ENCODE measurements at places on chromosomes 6 and 20.

DNA sequence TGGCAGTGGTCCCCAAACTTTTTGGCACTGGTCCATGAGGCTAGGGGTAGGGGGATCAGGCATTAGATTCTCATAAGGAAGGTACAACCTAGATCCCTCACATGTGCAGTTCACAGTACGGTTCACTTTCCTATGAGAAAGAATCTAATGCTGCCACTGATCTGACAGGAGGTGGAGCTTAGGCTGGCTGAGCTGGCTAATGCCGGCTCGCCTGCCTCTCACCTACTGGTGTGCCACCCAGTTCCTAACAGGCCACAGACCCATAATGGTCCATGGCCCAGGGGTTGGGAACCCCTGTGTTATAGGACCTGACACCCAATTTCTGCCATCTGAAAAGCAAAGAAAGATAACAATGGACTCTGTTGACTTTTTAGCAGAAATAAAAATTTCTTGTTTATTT lies 199.6 kb downstream of the GMPR start:
- DNase-seq, result no peak

- DNase-seq, result peak; percentile 68
Observed at GRCh38 chr20:10674684-10675449, 1.1 kb upstream of the JAG1 start.

DNA sequence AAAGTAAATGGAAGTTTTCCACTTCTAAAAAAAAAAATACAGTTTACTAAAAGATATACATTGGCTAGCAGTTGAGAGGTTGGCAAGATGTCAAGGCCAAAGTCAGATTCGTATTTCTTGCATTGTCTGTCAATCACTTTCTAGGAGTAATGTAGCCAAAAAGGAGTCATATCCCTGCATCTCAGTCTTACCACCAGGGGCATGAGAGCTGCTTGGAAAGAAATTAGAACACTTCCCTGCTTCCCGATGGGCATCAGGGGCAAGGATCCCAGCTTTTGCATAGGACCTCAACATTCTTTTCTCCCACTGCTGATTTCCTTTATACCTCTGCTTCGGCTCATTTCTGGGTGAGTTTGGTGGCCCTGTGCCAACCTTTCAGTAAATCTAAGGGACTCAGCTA lies 581.0 kb upstream of the MAP3K7 start:
- DNase-seq, result no peak

- peak; percentile 55 for DNase-seq
Observed at GRCh38 chr6:139364302-139364981, 10.0 kb downstream of the CITED2 start.

- no peak for DNase-seq
Observed at GRCh38 chr6:18265787-18266522, 1.6 kb upstream of the DEK start.

GRCh38 chr20:53210931-53211330 lies 238.8 kb downstream of the TSHZ2 start:
- DNase-seq, result no peak

DNA sequence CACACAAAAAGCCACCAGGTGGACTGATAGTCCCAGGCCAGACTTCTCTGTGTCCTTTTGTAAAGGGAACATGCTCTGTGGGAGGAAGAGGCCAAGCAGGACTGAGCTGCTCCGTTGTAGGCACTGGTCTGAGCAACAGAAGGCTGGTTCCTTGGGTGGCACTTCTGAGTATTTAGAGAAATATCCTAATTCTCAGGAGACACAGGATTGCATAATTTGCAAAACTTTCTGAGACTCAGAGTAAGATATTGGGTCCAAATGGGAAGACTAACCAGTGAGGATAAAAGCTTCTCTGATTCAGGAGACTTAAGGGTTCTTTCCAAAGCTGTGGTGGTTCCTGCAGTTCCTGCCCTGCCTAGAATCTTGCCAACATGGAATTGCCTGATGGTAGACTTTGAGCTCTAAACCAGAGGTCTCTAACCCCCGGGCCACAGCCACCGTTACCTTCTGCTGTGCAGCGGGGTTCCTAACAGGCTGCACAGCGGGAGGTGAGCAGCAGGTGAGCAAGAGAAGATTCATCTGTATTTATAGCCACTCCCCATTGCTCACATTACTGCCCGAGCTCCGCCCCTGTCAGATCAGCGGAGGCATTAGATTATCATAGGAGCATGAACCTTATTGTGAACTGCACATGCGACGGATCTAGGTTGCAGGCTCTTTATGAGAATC lies 107.0 kb downstream of the OLIG3 start:
- DNase-seq, result peak; percentile 21

DNA sequence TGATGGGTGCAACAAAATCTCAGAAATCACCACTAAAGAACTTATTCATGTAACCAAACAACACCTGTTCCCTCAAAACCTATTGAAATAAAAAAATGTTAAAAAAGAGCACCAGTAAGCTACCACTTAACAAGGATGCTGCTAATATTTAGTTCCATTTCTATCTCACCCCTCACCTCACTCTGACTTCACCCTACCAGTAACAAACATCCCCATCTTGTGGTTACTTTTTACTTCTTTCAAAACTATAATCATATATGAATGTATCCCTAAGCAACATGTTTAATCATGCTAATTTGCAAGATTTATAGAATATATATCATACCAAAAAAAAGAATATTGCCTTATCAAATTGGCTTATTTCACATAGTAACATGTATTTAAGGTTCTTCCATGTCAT lies 27.4 kb upstream of the SLC24A3 start:
- no peak for DNase-seq

DNA sequence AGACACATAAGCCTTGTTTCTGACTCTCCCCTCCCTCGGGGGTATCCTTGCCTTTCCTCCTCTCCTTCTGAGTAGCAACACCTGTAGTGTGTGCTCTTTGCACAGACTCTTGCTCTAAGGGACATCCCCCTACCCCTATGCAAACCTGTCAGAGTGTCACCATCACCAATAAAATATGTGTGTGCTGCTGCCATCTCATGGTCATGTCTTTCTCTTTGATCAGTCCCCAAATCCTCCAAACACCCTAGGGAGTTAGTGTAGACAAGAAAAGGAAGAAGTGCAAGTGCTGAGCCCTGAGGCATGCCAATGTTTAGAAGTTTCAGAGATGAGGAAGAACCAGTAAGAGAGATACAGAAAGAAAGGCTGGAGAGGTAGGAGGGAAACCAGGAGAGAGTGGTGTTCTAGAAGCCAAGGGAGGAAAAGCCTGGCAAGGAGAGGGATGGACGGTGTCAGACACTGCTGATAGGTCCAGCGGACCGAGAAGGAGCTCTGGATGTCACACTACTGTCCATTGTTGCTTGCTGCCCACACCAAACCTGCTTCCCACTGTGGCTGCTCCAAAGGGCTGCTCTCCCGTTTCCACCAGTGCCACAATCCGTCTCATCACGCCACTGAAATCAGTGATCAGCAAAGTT lies 16.4 kb downstream of the TRMT6 start:
- no peak for DNase-seq

GRCh38 chr6:125074120-125074519 lies 79.5 kb upstream of the TPD52L1 start:
- DNase-seq, result no peak

DNA sequence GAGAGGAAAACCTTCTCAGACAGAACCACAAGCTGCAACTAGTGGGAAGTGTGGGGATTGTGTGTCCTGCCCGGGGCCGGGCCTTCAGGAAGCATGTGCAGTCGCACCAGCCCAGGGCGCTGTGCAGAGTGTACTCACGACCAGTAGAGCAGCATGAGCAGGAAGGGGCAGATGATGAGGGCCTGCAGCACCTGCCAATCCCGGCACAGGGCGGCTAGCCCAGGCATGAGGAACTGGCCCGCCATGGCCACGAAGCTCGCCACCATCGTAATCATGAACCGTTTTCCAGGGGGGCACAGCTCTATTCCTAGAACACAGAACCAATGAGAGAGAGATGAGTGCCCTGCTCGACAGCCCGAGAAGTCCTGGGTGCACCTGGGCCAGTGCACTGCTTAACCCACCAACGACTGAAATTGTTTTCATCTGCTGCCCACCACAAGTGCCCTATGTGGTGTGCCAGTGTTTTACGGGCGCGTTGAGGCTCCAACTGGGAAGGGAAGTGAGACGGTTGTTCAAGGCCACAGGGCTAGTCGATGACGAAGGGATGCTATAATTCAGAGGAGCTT lies 65.0 kb downstream of the PSMG4 start:
- DNase-seq, result no peak

DNA sequence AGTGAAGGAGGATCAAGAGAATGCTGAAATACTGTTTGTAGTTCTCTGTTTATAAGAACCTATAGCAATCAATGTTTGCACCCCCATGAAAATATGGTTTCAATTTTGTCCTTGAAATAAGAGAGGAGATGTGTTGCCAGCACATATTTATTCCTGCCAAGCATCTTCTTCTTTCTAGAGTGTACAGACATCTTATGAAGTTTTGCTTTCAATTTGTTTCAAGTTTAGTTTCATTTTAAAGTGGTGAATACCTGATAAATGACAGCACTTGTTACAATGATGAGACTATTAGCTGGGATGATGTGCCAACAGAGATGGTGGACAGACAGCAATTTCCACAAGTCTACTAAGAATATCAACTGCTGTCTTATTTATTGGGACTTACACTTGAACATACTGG lies 39.2 kb upstream of the CENPW start:
- DNase-seq, result no peak

DNA sequence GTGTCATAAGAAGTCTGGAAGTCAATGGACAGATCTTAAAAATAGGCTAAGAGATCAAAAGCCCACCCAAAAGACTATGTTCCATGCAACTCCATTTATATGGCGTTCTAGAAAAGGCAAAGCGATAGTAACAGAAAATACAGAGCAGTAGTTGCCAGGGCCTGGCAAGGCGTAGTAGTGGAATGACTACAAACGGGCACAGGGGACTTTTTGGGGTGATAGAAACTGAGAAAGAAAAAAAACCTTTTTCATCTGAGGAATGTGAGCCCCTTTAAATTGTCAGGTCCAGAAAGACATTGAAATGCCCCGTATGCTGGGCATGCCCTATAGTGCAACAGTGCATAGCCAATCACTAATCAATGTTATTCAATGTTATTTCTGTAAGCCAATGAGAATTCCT lies 47.2 kb upstream of the FAM50B start:
- no peak for DNase-seq

DNA sequence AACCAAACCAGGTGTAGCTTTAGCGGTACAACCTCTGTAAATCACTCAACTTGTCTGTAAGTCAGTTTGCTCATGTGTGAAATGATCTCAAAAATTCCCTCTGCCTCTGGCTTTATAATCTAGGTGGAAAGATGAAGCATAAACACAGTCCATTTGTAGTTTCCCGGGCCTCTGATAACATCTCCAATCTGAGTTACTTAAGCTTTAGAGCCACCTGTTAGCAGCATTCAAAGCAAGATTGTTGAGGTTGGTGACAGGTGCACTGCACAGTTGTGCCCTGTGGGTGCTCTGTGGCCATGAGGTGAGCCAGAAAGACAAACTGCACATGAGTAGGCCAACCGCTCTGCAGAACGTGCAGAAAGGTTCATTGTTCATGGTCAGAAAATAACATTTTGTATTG lies 53.7 kb downstream of the MOCS1 start:
- no peak for DNase-seq

DNA sequence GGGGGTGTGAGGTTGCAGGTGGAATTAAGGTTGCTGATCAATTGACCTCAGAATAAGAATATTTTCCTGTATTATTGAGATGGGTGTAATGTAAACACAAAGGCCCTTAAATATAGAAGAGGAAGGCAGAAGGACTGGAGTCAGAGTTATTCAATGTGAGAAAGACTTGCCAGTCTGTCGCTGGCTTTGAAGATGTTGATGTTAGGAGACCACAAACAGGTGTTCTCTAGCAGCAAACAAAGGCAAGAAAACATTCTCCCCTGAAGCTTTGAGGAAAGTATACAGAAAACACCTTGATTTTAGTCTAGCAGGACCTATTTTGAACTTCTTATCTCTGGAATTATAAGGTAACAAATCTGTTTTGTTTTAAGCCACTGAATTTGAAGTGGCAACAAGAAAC lies 138.9 kb upstream of the PTPRK start:
- no peak for DNase-seq

DNA sequence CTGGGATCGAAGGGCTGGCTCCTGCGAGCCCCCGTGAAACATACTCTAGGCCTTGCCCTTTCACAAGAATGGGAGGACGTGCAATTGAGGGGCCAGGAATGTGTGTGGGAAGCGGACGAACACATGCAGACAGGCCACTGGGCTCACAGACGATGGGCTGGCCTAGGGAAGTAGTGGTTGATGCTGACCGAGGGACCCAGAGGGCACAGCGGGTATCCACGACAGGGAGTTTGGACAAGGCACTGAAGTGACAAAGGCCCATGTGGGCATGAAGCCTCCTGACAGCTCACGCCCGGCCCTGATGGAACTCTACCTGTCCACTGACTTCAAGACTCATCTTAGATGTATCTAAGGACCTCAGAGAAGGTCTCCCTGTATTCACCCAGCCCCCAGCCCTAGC lies 52.2 kb downstream of the MYH7B start:
- DNase-seq, result no peak

DNA sequence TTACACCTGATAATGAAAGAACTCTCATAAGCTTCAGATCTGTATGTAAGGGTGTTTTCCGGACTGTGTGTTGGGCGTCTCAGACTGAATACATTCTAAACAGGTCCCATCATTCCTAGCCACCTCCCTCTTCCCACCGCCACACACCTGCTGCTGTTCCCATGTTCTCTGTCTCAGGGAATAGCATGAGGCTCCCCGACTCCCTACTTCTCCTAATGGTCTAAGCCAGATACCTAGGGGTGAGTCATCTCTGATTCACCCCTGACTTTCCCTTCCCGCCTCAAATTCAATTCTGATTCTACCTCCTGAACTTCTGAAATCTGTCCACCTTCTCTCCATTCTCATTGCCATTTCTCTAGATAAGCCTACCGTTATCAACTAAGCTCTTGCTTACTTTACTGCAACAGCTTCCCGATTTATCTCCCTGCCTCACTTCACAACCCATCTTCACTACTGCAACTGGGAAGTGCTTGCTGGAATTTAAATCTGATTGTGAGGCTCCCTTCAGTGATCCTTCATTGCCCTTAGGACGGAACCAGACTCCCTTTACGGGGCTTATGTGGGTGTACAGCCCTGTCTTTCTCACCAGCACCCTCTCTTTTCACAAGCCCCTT lies 1.6 kb downstream of the TMEM14A start:
- DNase-seq, result no peak

GRCh38 chr6:7261852-7262461 lies 51.0 kb downstream of the SSR1 start:
- DNase-seq, result peak; percentile 72

DNA sequence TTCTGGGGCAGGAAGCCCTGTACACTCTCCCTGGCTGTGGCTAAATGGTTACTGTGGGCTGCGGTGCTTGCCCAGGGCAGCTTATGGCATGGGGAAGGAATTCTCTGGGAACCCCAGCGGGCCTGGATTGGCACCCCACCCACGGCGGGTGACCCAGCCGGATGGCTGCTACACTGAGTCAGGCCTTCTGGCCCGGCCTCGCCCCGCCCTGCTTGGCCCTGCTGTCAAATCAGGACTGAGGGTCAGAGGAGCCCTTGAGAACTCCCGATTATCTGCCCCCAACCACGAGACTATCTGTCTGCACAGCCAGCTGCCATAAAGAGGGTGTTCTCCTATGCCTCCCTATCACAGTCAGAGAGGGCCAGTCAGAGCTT lies 7.3 kb upstream of the ITPR3 start:
- no peak for DNase-seq

GRCh38 chr6:128659878-128660622 lies 139.7 kb upstream of the PTPRK start:
- DNase-seq, result no peak

GRCh38 chr6:151167034-151167433 lies 72.7 kb upstream of the AKAP12 start:
- no peak for DNase-seq

GRCh38 chr6:138550346-138550767 lies 51.1 kb upstream of the NHSL1 start:
- no peak for DNase-seq

All from inflammatory macrophage treated with lipopolysaccharide for 4 hours (primary cell).